ENCODE measurements at places on chromosomes 7 and 10.
A peak's percentile ranks its signal among the peaks of the same experiment; 100 is the strongest.

- no peak for DNase-seq
Measured at GRCh38 chr7:148334441-148334956, 256.1 kb upstream of the C7orf33 start.

DNA sequence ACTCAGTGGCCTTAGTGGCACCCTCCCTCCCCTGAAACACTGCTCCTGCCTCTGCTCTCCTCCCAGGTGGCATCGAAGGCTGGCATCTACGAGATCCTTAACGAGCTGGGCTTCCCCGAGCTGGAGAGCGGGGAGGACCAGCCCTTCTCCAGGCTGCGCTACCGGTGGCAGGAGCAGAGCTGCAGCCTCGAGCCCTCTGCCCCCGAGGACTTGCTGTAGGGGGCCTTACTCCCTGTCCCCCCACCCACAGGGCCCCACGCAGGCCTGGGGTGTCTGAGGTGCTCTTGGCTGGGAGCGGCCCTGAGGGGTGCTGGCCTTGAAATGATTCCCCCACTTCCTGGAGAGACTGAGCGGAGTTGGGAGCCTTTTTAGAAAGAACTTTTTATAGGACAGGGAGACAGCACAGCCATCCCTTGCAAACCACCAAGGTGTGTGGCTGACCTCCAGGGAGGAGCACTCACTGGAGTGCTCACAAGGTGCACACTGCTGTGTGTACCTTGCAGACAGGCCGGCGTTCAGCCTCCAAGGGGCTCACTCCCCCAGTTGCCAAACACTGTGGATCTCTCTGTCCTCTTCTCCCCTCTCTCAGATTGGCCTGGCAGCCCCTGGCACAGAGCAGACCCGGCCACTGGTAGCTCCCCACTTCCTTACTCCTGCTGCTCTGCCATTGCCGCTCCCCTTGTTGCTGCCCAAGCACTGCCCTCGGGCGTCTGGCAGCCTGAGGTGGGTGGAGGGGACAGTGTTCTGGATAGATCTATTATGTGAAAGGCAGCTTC is 35.8 kb downstream of the PRF1 start:
- DNase-seq, result no peak

DNA sequence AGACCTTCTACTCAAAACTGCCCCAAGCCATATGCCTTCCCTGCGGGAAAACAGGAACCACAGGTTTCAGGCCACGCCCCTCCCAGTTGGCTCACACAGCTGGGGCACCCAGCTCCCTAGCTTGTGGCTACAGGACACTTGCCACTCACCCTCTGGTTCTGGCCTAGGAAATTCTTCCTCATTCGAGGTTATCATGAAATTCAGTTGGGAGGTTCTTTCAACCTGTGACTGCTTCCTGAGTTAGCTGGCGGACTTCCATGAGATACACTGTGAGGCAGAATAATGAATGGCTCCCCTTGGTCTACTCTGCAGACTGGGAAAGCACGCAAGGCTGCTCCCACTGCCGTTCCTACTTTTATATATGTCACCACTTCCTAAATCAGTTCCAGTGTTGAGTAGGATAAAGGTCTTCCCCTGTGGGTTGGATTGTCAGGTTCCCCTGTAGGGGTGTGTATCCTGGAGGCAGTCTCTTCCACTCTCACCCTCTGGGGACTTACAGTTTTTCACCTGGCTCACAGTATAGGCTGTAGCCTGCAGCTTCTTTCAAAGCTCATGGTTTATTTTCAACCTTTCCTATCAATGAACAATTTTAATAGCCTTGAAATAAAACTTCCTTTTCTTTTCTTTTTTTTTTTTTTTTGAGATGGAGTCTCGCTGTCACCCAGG is 37.0 kb downstream of the GPR22 start:
- DNase-seq, result no peak

DNA sequence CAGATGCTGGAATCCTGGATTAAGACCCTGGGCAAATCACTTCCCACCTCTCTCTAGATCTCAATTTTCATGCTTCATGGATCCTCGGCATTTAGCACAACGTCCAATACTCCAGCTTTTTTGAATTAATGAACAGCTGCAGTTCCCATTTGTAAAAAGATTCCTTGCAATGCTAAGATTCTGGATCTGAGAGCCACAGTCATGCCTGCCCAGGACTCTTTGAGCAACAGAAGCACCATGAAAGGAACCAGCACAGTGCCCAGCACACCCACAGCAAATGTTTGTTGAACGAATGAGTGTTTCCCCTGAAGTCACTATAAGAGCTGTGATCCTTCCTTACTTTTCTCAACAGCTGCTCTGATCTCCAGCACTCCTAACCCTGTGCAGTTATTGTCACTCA is 20.8 kb upstream of the DDIT4 start:
- no peak for DNase-seq

DNA sequence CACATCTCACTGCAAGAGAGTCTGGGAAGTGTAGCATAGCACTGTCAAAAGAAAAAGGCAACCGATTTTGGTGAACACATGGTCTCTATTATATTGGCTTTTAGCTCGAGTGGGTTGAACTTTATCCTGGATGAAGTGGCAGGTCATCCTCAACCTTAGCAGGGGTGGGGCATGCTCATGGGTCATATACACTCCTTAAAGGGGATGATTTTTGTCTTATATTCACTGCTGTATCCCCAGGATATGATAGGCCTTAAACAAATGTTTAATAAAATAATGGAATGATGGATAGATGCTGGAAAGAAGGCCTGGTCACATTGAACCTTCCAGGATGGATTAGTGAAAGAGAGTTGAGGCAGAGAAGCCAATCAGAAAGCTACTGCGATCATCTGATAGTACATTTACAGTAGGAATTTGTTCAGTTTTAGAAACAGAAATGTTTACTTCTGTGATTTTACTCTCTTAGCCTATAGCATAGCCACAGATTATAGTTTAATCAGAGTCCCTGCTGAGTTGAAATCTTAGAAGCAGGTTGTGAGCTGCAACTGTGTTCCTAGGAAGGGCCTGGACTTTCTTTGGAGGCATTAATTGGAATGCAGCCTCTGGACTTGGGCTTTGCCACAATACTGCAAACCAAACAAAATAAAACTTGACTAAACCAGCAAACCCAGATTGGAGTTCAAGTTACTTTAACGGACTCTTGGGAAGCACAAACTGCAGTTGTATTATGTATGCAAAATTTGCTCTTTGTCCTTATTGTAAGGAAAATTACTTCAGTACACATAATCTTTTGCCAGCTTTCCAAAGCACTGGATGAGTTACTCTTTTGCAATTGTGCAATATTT is 138.3 kb downstream of the BMPER start:
- no peak for DNase-seq

DNA sequence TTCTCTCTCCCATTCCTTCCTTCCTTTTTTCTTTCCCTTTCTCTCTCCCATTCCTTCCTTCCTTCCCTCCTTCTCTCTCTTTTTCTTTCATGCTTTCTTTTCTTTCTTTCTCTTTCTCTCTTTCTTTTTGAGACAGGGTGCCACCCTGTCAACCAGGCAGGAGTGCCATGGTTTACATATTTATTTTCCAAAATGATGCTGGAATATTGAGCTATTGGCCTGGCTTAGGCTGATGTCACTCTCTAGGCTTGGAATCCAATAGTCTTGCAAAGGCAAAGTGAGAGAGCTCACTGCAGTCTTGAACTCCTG is 159.1 kb downstream of the BAMBI start:
- DNase-seq, result no peak

GRCh38 chr7:87059525-87060287 is at the start of gene ELAPOR2:
Gene ELAPOR2, minus strand, starts transcription at chr7:87059654. Its CDS starts 141 bp downstream, at chr7:87059513.
- peak; percentile 76 for DNase-seq

DNA sequence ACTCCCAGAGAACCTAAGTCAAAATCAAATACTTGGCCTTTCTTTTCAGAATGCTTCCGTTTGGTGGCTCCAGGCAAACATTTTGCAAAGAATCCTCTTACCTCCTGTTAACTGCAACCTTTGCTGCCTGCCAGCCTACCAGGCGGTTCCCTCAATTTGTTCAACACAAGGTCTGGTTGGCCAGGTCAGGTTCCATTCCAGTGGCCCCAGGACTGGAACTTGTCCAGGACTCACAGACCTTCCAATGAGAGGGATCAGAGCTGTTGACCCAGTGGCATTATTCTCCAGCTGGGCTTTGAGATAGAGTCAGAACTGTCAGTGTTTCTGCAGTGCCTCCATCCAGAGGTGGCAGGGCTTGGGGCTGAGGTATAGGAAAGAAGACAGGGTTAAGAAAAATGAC is 137.0 kb downstream of the NEUROD6 start:
- DNase-seq, result no peak

- no peak for DNase-seq
Measured at GRCh38 chr10:12103802-12104201, 25.7 kb upstream of the SEC61A2 start.

- no peak for DNase-seq
Measured at GRCh38 chr10:5442990-5443370, 30.6 kb downstream of the NET1 start.

GRCh38 chr10:81479316-81479715 is 395.7 kb upstream of the NRG3 start:
- no peak for DNase-seq

GRCh38 chr10:124194199-124194824 is 100.9 kb upstream of the CHST15 start:
- DNase-seq, result no peak

DNA sequence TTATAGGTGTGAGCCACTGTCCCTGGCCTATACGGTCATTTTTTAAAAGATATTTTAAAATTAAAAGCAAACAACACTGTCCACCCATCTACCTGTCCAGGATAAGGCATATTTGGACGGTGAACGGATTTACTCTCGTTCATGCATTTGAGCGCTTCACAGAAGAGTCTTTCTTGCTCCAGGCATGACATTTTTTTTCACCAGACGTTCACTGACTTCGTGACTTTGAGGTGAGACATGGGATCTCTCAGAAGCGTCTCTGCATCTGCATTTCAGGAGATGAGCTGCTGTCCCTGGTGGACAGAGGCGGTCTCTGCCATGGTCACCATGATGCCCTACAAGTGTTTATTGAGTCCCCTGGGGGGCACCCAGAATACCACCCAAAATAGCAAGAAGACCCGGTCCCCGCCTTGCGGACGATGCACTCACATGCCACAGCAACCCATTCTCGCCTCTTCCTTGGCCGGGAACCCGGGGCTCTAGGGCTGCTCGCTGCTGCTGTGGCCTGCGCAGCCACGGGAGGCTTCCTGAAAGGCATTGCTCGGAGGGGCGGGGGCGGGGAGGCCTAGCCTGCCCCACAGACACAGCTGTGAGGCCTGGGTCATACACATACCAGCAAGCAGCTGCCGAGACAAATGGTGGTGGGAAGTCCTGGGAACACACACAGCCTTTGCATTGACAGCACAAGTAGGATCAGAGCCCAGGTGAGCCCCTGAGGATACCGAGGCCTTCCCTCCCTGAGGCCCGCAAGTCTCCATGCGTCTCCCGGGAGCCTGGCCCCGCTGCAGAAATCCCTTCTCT is 84.4 kb downstream of the RGS10 start:
- DNase-seq, result no peak

- DNase-seq, result no peak
Measured at GRCh38 chr7:66052447-66052846, 23.2 kb upstream of the ASL start.

GRCh38 chr7:99672573-99672972 is 7.2 kb downstream of the CYP3A5 start:
- no peak for DNase-seq

- no peak for DNase-seq
Measured at GRCh38 chr10:24851629-24852028, 100.8 kb downstream of the PRTFDC1 start.

DNA sequence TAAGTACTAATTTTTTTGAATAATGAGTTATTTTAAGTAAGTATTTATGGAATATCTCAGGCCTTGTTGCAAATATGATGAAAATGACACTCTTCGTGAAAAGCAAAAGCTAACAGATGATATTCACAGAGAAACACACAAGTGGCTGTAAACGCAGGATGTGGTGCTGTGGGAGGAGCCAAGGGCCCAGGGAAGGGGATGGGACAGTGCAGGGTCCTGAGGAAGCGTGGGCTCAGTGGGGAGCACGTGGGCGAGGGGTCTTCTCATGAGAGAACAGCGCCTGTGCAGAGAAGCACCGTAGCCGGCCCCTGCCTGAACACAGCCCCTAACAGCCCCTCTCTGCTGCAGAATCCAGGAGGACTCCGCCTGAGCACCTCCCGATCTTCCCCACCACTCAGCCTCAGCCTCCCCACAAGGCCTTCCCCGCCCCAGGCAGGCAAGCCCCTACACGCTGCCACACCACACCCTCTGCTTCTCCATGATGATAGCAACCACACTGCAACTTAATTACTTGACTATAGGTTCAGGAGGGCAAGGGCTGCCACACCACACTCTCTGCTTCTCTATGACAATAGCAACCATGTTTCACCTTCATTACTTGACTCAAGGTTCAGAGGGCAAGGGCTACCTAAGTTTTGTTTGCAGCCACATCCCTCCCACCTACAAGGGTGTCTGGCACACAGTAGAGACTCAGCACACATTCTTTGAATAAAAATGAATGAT is 152.6 kb upstream of the RNF32 start:
- DNase-seq, result no peak

GRCh38 chr7:4386190-4386589 is 295.9 kb upstream of the FOXK1 start:
- DNase-seq, result no peak

GRCh38 chr7:73341877-73342276 is 13.9 kb downstream of the FKBP6 start:
- DNase-seq, result no peak

DNA sequence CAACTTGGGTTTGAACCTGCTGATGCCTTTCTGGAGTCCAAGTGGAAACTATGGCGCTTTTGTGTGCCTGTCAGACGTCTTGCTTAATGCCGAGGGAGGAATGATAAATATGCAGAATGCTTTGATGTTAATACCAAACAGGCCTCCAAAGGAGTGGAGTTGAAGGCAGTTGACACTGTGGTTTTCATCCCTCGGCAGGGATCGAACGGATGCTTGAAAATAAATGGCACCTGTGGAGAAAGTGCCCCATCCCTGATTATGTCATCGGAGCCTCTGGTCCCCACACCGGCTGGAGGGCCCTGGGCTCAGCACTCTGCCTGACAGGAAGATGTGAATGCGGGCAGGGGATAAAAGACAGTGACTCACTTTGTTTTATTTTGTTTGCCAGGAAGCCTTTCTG is 148.7 kb upstream of the GPR26 start:
- no peak for DNase-seq

GRCh38 chr10:86586516-86586915 is 64.9 kb upstream of the WAPL start:
- no peak for DNase-seq

GRCh38 chr7:37380831-37381230 is 67.8 kb downstream of the ELMO1 start:
- DNase-seq, result no peak

- DNase-seq, result no peak
Measured at GRCh38 chr10:4981722-4982471, 18.7 kb downstream of the AKR1C1 start.
